ENCODE measurements at places on chromosomes 5 and 9.

GRCh38 chr9:104993291-104993963 lies 65.5 kb upstream of the ABCA1 start:
- peak; percentile 67 for DNase-seq

DNA sequence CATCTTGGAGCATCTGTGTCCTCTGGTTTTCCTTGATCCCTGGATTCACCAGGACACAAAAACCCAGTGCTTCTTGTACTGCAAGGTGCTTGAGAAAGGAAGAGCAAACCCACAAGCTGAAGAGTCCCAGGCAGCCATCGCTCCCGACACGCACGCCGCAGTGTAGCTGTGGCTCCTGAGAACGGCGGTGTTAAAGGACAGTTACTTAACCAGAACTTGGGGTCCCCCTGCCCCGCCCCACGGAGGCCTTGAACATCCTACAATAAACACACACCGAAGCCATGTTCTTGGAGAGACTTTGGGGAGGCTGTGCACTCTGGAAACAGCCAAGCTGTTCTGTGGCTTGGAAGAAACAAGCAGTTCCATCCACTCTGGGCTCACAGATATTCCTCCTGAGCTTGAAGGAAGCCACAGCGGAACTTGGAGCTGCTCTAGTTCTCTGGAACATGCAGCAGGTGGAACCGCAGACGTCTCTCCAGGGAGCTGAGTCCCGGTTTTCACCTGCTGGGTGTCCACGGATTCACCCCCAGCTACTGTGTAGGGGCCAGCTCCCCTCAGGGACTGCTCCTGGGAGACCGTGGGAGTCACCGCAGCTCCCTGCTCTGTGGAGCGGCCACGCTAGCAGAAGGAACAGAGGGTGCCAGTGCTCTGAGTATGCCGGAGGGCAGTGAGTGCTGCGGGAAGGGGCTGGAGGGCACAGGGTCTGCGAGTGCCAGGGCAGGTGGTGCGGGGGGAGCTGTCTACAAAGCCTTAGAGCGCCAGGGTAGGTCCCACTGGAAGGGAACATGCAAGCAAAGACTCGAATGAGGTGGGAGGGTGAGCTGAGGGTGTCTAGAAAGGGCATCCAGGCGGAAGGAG lies 107.3 kb downstream of the ADAMTS2 start:
- no peak for DNase-seq

GRCh38 chr9:96305171-96305570 lies 3.2 kb upstream of the HSD17B3 start:
- peak; percentile 38 for DNase-seq

DNA sequence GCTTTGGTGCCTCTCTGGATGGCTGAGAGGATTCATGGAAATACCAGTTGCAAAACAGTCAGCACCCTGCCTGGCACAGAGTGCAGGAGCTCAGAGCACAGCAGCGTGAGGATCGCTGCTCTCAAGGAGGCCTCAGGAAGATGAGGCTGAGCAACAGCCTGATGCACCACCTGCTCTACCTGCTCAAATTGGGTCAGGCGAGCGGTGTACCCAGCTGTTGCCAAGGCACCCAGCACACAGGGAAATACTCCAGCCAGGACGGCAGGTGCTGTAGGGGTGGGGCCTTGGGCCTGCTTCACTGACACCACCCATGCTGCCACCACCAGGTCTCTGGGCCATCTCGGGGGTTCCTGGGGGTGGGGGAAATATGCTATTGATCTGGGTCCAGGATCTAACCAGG lies 4.3 kb downstream of the EEIG1 start:
- no peak for DNase-seq

DNA sequence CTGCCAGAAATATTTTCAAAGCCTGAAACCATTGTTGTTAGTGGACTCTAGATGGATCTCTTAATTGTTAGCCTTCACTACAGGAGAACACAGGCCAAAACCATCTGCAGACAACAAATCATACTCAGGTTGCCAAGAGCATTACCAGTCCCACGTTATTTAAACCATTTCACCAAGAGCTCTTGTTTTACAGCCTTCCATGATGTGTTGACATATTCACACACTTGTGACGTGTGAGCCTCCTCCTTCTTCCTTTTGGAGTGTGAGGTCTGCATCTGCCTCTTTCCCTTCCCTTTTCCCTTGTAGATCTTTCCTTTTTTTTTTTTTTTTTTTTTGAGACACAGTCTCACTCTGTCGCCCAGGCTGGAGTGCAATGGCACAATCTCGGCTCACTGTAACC lies 279.0 kb downstream of the AUH start:
- DNase-seq: no peak

DNA sequence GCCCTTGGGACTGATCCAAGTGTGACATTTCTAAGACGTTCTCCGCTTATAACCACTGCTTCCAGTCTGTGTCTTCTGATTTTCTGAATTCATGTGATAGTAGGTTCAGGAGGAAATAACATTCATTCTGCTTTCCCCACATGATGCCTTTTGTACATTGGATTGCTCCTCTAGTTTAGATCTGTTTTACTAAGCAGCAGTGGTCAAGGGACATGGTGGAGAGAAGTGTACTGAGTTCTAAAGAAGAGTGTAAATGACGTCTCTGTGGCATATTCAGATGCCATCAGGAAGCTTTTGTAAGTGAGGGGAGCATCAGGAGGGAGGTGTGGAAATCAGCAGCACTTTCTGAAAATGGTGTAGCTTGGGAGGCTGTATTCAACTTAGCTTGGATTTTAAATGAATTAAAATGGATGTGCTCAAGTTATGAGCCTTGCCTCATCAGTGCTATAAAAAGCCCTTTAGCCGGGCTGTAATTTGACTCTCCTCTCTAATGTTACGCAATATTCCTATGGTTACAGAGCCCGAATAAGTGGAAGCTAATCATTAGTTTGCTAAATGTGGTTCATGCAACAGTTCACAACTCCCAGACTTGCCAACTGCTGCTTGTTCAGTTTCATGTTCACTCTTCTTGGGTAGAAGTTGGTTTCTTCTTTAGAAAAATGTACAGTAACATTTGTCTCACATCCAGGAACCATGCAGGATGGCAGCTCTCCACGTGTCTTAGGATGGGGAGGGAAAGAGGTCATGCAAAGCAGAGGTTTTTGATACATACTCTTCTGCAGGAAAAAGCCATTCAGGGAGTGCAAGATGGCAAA lies 281.3 kb downstream of the ARHGAP26 start:
- no peak for DNase-seq

GRCh38 chr5:133916914-133917313 lies 51.5 kb downstream of the C5orf15 start:
- no peak for DNase-seq

- DNase-seq: no peak
These were observed 97.9 kb upstream of the MPDZ start for GRCh38 chr9:13377171-13377925.

GRCh38 chr9:81621118-81621517 lies 68.2 kb downstream of the TLE1 start:
- DNase-seq: no peak

GRCh38 chr5:135356522-135357318 lies 42.3 kb downstream of the MACROH2A1 start:
- DNase-seq: no peak

- DNase-seq: peak; percentile 62
These were observed 47.1 kb upstream of the MATR3 start for GRCh38 chr5:139246394-139246793.

DNA sequence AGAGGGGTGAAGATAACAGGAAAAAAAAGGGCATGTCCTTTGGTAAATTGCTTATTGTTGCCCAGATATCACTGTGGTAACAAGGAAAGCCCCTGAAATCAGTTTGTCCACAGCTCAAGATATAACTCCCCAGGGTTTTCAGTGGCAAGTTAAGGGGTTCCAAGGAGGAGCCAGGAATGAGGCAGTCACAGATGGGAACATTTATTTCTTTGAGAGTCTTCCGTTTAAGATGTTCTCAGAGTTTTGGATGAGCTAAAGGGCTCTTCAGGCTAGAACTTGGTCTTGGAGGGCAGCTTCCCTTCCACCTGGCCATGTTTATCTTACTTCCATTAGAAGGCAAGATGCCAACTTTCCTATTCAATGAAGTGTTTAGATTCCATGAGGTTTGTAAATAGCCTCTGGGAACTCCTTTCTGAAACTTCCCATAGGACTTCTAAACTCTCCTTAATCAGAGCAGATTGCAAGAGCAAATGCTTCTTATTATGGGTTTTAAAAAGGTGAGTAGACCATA lies 277.6 kb upstream of the TNC start:
- no peak for DNase-seq

- DNase-seq: no peak
These were observed 98.1 kb downstream of the RAPGEF6 start for GRCh38 chr5:131536850-131537448.

DNA sequence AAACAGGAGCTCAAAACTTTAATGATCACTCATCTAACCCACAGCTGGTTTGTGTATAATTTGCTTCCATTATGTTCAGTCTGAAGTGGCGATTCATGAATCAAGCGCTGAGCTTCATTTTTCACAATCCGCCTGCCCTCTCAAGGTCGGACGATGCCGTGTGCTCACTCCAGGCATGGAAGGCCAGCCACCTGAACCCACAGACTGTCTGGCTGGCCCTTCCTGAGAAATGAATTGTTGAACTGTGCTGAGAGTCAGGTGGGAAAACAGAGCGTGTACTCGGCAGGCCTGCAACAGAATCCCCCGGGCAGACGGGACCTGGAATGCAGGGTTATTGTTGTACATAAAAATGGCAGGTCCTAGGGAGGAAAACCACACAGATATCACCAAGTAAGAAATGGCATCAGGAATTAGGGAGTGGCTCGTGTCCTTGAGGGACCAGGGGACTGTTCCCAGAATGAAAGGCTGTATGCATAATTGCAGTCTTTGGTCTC lies 375.7 kb downstream of the IRX2 start:
- DNase-seq: no peak

GRCh38 chr5:91225848-91226686 lies 157.1 kb downstream of the ARRDC3 start:
- DNase-seq: peak; percentile 56

GRCh38 chr5:26553079-26553478 lies 485.3 kb downstream of the CDH9 start:
- no peak for DNase-seq

- DNase-seq: no peak
These were observed 412.5 kb upstream of the POU5F2 start for GRCh38 chr5:94153736-94154450.

GRCh38 chr9:70569070-70569772 lies 154.8 kb upstream of the KLF9 start:
- DNase-seq: no peak

DNA sequence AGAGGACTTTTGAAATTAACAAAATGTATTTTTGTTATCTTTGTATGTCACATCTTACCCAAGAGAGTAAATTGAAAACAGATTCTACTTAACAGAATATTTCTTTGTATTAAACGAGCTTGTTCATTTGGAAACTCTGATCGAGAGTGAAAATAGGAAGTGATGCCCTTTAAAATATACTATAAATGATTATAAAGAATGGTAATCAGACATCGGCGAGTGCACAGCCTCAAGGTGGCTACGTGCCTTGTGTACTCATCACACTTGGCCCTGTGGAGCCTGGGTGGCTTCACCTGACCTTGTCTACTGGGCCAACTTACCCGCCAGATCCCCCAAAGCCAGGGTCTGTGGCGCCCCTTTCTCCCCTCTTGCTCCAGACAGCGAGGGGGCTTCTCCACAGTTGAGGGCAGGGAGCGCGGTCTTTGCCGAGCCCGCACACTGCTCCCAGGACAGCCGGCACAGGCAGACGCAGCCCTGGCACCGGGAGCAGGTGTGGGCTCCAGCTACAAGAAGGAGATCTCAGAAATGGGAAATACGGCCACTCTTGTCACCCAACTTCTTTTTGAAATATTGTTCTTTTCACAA lies 243.2 kb downstream of the CEMIP2 start:
- DNase-seq: no peak

DNA sequence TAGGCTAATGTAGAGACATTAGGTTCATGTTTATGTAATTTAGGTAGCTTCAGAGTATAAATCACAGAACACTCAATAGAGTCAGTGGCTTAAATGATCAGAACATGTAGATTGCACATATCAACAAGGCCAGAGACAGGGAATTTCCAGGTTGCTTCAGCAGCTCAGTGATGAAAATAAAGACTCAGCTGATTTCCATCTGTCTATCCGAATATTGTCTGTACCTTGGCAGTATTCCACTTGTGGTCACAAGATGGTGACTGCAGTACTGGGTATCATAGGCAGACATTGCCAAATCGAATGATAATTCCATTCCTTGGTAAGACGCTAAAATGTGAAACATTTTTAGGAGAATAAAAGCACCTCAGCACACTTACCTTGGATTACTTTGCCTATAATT lies 702.2 kb downstream of the MAT2B start:
- no peak for DNase-seq

GRCh38 chr9:135355521-135356011 lies 124.0 kb upstream of the PPP1R26 start:
- DNase-seq: no peak

GRCh38 chr5:109558952-109559351 lies 130.8 kb upstream of the MAN2A1 start:
- DNase-seq: no peak

- no peak for DNase-seq
These were observed 139.8 kb downstream of the MPDZ start for GRCh38 chr9:13139641-13140171.

DNA sequence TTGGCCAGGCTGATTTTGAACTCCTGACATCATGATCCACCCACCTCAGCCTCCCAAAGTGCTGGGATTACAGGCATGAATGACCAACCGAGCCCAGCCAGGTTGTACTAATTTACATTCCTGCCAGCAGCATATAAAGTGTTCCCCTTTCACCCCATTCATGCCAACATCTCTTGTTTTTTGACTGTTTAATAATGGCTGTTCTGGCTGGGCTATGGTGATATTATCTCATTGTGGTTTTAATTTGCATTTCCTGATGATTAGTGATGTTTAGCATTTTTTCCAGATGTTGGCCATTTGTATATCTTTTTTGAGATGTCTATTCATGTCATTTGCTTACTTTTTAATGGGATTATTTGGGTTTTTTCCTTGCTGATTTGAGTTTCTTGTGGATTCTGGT lies 87.3 kb downstream of the INVS start:
- no peak for DNase-seq

- peak; percentile 67 for DNase-seq
These were observed 55.6 kb upstream of the UBAC1 start for GRCh38 chr9:136016572-136017288.

- DNase-seq: no peak
These were observed 1.2 kb downstream of the C9orf72 start for GRCh38 chr9:27572061-27572460.

GRCh38 chr5:103003872-103004271 lies 116.1 kb downstream of the GIN1 start:
- DNase-seq: no peak

DNA sequence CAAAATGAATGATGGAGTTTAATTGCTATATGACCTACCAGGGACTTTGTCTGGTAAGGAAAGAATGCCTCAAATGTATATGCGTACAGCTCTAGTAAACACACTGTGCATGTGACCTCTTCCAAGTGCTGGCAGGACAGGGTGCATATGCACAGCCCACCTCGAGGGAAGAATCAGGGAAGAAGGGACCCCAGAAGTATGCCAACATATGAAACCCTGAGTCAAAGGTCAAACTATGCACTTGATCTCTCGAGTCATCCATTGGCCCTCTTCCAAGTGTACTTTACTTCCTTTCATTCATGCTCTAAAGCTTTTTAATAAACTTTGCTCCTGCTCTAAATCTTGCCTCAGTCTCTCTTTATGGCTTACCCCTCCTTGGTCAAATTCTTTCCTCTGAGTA lies 804.6 kb upstream of the COX7C start:
- DNase-seq: no peak

- DNase-seq: no peak
These were observed 108.5 kb downstream of the CAVIN4 start for GRCh38 chr9:100686420-100686819.
